Stimulated activated CD8-positive, alpha-beta memory T cell treated with anti-CD3 and anti-CD28 coated beads, Interleukin-4, amount 100 ng/mL, for 1 hour (primary cell): ENCODE measurements at places on chromosomes 7 and 10.
A peak's percentile ranks its signal among the peaks of the same experiment; 100 is the strongest.

DNA sequence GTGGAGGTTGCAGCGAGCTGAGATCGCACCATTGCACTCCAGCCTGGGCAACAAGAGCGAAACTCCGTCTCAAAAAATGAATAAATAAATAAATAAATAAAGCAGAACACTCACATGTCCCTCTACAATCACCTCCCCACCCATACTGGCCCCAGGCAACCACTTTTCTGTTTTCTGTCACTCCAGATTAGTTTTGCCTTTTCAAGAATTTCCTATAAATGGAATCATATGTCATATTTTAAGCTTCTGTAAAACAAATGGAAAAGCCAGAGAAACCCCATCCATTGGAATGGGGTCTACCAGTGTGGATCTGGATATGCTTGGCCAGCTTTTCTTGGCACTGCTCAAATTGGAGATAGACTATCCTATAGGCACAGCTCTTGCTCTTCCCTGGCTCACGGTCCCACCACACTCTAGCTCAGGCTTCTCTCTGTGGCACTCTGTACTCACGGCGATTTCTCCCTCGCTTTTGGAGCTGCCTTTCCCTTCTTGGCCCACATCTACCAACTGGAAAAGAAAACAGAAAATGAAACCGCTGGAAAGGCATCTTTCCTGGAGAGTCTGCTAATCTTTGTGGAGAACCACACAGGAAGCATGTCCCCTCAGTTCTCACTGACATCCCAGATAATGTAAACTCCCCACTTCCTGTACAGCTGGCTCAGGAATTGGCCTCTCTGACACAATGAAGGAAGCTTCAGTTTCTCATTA lies 210.1 kb downstream of the JCAD start:
- no peak for DNase-seq

- no peak for DNase-seq
These were observed 13.7 kb upstream of the CCNY start for GRCh38 chr10:35322636-35323035.

DNA sequence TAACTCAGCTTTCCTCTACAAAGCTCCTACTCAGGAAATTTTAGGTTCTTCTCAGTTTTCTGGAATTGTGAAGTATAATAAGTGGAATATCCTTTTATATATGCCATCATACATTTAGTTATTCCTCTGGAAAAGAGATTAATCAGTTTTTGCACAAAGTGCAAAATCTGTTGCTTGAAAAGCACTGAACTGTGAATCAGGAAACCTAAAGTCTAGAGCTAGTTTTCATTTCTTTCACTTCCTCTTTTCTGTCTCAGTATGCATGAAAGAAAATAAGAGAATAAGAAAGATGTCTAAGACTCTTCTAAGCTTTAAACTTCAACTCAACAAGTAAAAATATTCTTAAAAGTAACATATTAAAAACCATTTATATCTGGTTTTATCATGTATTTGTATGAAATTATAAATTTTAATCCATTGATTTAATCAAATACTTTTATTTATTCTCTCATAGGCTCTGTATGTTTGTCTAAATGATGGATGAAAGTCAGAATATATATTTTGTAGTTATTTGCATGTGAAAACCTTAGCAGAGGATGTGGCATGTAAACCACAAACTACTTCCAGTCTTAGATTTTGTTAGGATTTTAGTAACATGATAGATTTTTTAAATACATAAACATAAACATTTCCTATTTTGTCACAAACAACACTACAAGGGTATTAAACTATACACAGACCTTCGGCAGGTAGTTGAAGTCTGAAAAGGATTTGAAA lies 1073.0 kb downstream of the XPNPEP1 start:
- no peak for DNase-seq

DNA sequence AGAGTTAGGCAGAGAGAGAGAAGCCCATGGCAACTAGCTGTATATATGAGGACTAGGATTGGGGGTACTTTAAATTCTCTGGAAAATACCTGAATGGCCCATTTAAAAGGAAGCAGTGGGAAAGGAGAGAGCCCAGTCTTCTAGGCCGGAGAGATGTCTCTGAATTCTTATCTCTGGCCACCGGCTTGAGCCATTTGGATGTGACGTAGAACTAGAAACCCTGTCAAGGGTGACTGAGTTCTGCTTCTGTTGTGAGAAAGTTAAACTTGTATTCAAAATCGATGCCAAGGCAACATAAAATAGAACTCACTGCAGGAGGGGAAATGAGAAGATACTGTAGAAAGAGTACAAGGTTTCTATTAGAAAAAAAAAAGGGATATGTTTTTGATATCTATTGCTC lies 6.3 kb upstream of the GSTK1 start:
- no peak for DNase-seq

DNA sequence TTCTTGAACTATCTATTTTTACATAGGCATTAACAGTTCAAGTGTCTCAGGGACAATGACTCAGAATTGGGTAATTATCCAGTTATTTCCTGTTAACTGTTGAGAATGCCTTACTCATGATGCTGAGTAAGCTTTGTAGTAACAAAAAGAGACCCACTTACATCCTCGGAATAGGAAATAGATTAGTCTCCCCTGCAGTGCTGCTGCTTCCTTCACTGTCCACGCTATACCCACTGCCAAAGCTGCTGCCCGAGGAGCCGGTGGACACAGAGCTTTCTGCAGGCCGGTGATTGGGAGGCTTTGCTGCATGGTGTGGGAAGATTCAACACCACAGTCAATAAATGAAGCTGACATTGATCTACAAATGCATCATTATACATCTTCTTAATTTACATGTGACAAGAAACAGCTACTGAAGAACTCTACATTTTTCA lies 357.1 kb downstream of the PCLO start:
- DNase-seq = no peak

- no peak for DNase-seq
These were observed 264.1 kb downstream of the BICC1 start for GRCh38 chr10:58776568-58777318.

DNA sequence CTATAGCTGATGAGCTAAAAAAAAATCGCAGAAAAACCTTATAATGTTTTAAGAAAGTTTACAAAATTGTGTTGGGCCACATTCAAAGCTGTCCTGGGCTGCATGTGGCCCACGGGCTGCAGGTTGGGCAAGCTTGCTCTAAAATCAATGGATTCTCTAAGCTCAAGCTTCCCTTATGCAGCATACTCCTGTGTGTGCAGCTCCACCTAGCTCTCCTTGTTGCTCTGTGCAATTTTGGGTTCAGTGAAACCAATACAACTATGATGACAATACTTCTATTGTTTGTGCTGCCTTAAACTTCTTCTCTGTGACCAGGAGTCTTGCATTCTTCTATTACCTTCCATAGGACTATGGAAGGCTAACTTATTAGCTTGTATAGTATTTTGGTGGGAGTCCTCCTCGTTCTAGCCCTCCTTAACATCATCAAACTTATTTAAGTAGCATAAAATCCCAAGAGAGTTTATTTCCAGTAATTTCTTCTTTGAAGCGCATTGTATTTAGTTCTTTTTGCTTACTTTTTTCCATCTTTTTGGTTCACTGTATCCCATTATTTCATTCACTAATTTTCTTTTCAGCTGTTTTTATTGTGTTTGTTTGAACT lies 170.9 kb upstream of the SMIM30 start:
- no peak for DNase-seq

DNA sequence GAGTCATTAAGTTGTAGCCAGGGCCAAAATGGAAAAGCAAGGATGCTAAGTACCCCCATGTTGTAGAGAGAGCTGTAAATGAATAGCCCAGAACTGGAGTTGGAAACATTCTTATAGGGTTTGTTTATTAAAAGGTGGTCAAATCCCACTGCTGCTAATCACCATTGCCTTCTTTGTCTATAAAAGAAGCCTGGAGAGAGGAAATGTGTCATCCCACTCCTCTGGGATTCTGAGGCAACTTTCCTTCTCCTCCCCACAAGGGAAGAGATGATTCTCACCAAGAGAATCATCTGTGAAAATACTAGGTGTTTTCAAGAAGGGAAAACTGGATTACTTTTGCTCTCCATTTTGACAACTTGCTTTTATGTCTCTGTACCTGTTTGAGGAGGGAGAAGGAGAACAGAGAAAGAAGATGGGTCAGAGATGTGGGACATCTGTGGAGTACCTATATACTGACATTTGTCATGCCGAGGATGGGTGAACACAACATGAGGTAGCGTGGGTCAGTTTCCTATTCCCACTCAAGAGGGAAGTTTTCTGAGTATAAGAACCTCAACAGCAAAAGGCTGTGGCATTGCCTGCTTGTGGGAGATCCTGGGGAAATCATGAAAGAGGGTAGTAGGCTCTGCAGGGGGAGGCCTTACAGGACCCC lies 262.2 kb downstream of the KIF20B start:
- no peak for DNase-seq

DNA sequence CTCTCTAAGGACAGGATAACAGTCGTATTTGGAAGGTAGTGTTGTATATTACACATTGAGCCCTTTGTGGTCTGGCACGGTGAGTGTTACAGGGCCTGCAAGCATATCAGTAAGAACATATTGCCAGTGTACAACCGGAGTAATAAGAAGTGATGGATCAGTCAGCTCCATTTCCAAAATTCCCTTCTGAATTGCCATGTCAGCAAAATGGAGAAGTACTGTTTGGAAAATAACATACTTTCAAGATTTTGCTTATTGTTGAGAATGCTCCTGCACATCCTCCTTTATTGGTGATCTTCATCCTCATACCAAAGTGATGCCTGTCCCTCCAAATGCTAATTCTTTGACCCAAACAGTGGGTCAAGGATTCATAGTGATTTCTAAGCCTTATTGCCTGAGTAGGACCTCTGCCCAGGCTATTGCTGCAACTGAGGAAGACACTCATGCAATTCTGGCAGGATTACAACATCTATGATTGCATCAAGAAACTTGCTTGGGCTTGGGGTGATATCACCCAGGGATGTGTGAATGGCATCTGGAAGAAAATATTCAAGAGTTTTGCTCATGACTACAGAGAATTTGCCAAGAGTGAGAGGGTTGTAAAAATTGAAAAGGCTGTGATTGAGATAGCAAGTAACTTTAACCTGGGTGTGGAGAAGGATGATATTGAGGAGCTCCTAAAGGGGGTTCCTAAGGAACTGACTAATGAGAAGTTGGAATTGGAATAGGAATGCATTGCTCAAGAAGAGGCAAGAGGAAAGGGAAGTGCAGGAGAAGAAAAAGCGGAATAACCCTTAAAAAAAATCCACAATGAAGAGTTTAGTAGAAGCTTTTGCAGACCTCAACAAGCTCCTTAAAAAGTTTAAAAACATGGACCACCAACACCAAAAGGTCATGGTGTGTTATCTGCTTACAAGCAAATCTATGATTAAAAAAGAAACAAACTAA lies 452.2 kb upstream of the SORCS1 start:
- no peak for DNase-seq

DNA sequence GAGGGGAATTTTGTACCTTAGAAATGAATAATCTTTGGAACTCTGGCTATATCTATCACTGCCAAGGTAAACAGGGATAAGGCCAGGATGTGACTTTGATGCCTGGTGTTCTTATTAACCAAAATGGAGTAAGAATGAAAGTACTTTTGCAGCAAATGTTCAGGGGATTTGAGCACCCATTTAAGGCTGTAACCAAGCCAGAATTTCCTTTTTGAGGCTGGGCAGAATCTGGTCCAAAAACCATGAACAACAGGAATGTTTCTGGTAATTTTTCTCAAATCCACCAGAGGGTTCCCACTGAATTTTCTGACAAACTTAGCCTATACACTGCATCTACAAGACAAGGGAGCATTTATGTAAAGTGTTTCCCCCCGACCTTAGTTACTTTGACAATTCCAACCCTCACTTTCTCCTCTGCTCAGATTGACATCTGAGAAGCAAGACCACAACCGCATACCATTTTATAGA lies 120.6 kb downstream of the BAMBI start:
- no peak for DNase-seq

DNA sequence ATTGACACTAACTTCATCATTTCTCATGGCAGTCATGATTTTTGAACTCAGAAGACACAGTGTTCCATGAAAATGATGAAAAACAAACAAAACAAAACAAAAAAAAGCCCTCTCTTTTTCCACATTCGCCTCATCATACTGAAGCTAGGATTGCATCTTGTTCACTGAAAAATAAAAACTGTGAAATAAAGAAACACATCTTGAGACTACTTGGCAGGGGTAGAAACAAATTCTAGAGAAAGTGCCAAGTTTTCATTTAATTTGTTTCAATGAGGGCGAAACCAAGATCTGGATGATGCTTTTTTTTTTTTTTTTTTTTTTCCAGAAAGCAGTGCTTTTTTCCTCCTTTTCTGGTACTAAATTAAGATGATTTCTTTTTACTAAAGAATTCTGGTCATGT lies 350.4 kb upstream of the ETV1 start:
- DNase-seq = no peak

GRCh38 chr10:62842983-62843382 lies 26.8 kb upstream of the EGR2 start:
- no peak for DNase-seq

GRCh38 chr10:60448246-60448645 lies 58.6 kb upstream of the ANK3 start:
- DNase-seq = no peak

DNA sequence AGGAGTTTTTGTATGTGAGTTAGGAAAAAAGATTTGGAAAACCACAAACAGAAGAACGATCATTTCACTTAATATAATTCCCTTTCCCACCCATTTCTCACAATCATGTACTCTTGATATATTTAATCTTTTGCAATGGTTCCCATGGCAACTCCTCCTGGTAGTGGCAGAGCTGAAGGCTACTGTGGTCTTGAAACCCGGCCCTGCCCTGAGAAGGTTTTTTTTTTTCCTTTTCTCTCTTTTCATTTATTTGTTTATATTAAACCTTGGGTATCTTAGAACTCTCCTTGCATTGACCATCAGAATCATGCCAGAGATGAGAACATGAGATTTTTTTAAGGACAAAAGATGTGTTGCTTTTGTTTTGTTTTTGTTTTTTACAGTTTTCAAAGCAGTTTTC lies 566.1 kb upstream of the NRP1 start:
- DNase-seq = no peak

DNA sequence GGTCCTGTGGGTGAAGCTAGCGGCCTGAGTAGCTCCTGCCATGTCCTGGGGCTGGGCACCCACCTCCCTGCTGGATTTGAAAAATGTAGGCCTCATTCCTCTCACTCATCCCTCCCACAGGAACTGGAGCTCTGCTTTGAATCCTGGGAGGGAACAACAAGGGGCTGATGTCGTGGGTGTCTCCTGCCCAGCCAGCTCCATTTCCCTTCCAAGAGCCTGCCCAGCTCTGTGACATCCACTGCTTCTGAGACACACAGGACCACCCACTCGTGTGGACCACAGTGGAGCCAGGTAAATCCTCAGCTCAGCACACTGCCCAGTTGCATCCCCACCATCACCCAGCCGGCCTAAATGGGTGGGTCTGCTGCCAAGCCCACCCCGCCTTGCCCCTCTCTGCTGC lies 579.2 kb downstream of the GRID1 start:
- DNase-seq = no peak

GRCh38 chr7:155789001-155789725 lies 23.1 kb downstream of the SHH start:
- DNase-seq = no peak

GRCh38 chr7:100827330-100828226 lies at the start of gene EPHB4:
TSS of gene EPHB4 (minus strand) at chr7:100827523. CDS start at chr7:100827030, 493 bp downstream.
- no peak for DNase-seq

- peak; percentile 47 for DNase-seq
These were observed 166.1 kb downstream of the ST7 start for GRCh38 chr7:117119192-117119924.
